ENCODE measurements at places on chromosomes 3 and 15. TPM values are rescaled to one million over a fixed set of nuclear protein-coding genes. Genes with fewer than 3 reads are reported as not detected.

GRCh38 chr3:492586-493316 is 296.2 kb downstream of the CHL1 start:
- no peak for DNase-seq

DNA sequence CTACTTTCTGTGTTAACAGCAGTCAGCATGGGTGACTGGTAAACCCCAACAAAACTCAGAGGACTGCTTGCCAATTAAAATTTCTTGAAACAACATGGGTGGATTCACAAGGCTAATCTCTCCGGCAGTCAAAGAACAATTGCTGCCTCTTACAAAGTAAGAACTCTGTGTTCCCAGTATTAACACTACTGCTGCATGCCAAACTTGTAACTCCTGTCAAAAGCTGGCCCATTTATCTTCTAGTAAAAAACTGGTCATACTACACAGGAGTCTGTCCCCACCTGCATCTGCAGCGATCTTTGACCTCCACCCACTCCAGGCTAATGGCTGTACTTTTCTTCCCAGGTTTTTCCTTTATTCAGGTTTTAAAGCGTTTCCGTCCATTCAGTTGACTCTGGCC is 8.7 kb upstream of the ZNF589 start:
- DNase-seq, result no peak

DNA sequence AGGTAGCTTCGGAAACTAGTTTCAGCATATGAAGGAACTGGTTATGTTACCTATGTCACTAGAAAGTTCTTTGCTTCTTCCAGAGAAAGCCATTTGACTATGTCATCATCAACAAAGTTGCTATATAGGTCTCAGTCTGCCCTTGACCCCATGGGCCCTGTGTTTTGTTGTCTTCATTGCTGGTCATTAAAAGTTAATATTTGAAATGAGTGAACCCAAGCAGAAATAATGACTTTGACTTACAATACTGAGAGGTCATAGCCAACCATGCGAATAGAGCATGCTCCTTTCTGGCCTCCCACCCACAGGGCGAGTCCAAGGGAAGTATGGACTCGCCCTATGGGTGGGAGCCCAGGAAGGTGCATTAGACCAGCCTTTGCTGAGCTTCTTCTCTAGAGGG is 40.9 kb downstream of the APH1B start:
- no peak for DNase-seq

- no peak for DNase-seq
Observed at GRCh38 chr3:46574243-46574646, 8.1 kb upstream of the LRRC2 start.

GRCh38 chr3:195885036-195885891 is 23.1 kb downstream of the TNK2 start:
- DNase-seq, result peak; percentile 55

DNA sequence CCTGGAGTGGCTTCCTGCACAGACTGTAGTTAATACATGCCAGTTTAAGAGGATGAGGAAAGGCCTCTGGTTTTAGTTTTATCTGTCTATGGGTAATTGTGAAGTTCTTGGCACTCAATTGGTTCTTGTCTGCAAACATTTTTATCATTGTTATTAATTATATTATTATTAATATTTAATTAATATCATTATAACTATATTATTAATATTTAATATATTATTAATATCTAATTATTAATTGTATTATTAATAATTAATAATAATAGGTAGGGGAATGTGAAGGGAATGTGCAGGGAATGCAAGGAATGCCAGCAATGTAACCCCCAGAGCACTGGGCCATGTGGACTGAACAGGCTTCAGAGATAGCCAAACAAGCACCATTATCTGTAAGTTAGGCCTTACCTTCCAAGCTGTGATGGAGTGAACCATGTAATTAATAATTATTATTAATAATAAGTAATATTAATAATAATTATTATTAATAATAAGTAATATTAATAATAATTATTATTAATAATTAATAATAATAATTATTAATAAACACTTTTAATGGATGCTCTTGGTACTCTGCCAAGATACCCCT is 79.8 kb upstream of the NMNAT3 start:
- no peak for DNase-seq

DNA sequence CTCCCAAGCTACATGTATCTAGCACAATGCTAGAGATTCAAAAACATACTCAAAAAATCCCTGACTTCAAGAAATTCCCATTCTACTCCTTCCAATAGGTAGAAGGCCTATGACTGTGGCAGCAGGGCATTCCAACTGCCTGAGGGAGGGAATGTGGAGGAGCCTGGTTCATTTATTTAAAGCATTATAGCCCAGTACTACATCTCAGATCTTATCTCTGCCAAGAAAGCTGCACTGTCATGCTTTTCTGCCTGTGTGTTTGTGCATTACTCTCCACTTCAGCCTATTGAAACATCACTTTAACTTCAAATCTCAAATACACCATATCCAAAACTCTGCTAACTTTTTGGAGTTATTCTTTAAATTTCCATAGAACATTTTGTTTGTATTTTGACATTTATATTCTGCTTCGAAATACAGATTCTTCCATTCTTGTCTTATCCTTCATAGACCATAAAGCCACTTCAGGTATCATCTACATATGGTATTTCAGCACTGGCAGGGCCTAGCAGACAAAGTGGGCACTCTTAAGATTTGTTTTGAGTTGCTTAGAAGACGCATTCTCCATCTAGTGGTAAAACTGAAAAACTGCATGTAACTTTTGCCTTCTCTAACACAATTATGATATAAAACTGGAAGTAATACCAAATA is 59.1 kb upstream of the NEDD4 start:
- DNase-seq, result no peak

DNA sequence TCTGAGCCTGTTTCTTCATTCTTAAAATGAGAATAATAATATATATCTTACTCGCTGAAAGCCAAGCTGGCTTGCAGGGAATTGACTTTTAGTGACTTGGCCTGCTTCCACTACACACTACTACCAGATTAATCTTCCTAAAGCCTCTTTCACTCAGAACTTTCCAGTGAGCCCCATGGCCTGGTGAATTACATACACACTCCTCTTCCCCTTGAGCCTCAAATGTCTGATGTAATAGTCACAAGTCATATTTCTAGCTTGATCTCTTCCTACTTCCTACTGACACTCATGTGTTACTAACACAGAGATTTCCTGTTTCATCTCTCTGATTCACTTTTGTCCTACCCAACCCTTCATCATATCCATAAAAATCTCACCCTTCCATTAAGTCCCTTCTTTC is 82.7 kb upstream of the SOX2 start:
- no peak for DNase-seq

DNA sequence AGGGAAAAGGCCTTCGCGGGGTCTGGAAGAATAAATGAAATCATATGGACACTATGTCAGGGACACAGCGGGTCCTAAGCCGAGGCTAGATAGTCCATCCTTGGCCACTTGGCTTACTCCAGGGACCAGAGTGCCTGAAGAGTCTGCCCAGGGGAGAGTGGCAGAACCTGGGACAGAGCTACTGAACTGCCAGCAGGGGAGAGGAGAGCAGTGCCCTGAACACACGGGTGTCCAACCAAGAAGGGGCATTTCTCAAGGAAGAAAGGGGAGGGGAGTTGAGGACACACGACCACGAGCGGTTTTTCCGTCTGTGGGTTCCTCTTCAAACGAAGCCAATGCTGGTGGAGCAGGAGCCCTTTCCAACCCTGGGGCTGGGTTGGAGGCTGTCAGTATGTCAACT is 1.0 kb downstream of the ACAN start:
- DNase-seq, result no peak

DNA sequence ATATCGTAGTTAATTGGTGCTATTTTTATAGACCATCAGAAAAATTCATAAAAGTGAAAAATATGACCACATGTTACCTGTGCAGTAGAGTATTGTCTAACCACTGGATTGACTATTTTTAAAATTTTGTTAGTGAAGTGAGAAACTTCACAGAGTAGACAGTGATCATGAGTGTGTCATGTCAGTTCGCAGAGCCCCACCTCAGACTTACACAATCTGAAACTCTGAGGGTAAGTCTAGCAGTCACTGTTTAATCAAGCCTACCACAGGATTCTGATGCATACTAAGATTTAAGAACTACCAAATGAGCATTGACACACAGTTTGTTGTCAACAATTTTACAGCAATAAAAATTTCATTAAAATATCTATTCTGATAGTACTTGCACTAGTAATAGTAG is 552.9 kb upstream of the SUCLG2 start:
- no peak for DNase-seq

DNA sequence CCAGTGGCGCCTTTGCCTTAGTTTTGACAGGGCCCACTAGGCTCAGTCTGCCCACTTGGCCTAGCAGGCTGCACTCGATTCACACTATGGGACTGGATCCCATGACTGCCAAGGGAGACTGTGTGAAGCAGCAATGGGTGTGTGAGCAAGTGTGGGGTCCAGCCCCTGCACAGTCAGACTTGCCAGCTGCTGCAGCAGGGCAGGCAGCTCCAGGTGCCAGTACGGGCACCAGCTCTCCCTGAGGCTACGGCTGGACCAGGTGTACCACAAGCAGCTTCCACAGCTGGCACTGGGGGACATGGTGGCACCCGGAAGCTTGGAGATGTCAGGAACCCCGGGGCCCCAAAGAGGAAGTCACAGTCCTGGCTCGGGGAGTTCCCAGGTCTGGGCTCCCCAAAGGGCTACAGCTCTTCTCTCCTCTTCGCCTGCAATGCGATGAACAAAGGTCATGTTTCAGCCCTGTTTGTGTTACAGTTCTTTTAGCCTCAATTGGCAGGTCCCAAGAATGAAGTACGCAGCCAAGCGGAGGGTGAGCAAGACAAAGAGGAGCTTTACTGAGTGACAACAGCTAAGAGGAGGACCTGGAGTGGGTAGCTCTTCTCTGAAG is 67.1 kb downstream of the PIK3CB start:
- no peak for DNase-seq

DNA sequence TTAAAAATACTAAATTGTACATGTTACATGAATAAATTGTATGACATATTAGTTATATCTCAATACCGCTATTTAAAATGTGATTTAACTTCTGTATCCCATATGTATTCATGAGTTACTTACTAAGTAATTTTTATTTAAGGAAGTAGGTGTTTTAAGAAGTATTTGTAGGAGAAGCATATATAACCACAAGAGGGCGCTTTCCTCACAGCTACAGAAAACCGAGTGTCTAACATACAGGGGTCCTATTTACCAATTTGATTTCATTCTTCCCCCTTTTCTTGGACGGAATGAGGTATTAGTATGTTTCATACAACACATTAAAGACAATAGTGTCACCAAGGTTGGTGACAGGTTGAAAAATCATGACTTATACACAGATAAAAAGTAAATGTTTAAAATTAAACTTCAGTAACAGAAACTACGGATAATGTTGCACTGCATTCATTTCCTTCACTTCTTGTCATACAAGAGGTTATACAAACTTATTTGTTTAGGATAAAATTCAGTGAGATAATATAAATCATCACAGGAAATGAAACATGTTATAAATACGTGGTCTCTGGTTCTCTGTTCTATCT is 253.6 kb downstream of the MAGI1 start:
- DNase-seq, result no peak

DNA sequence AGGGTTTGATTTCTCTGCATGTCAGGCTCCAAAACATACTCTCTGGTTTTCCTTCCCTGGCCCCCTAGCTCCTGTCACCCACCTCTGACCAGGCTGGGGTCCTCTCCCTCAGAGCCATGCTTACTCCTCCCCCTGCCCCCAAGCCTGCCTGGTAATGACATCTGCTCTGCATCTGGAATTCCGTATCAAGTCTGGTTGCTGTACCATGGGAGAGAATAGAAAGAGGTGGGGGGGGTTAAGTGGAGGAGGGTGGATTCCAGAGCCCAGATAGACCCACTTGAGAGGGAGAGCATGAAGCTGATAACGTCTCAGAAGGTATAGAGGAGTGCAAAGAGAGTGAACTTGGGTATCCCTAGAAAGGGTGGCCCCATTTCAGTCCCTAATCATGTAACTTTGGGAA is 4.2 kb downstream of the IGDCC4 start:
- DNase-seq, result no peak

GRCh38 chr3:25508901-25509300 is 80.8 kb downstream of the RARB start:
- DNase-seq, result no peak

DNA sequence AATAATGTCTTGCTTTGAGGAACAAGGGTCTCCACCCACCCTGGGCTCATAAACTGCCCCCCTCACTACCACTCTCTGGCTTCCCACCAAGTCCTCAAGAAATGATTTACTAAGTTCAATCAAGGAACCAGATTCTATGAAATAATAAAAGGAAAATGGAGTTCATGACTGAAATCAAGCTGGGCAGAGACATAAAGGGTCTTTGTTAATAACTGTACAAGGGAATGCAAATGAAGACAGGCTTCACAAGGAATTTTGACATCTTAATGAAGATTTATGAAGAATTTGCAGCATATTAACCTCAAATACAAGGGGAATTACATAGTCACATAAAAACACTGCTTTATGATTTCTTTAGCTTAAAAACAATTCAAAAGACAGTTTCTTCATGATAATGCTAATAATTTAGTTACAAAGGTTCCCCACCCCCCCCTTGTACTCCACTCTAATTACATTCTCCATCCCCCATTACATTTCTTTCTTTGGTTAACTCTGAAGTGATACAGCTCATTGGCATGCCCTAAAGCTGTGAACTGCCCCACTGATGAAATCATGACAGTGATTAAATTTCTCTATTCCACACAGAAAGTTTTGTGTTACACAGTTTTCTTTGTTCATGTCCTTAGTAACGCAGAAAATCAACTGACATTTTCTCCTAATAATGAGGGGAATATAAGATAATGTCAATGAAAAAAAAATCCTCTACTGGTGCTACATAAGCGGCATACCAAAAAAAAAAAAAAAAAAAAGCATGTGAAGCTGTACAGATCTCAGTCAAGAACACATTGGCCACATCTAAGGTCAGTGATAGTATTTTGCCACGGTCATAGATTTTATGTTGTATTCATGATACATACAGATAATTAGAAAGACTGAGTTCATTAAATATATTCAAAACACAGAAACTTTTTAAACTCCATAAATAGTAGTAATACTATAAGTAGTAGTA is 54.4 kb downstream of the WWTR1 start:
- DNase-seq, result no peak

- no peak for DNase-seq
Observed at GRCh38 chr15:93985176-93985575, 246.2 kb upstream of the MCTP2 start.

DNA sequence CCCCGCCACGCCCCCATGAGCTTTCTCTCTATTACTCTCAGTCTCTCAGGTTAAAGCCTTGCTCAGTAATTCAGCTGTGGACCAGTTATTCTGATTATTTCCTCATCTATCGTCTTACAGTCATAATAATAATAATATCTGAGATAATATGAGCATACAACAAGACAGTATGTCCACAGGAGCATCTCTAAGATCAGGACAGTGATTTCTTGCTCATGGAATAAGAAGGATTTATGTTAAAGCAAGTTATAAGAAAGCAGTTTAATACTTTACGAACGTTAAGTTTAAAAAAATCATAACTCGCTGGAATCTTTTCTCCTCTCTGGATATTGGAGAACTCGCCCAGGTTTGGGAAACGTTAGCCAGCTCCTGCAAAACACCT is 643 bp upstream of the LMCD1 start:
- no peak for DNase-seq

The AGBL1 gene
- not detected for total RNA-seq

The POMGNT2 gene
- 20.7 TPM for total RNA-seq

The TAGLN3 gene
- not detected for total RNA-seq

The LRRC3B gene
- 0.10 TPM for total RNA-seq

The HRG gene
- not detected for total RNA-seq

The USP13 gene
- total RNA-seq, result 156 TPM

The P3H2 gene
- 1.2 TPM for total RNA-seq

The SIDT1 gene
- total RNA-seq, result 0.47 TPM

The OR5K2 gene
- not detected for total RNA-seq
